ENCODE measurements at places on chromosomes 3 and 15. TPM values are rescaled to one million over a fixed set of nuclear protein-coding genes. Genes with fewer than 3 reads are reported as not detected.

- H3K27ac ChIP-seq = no peak overlapping the region
- H3K27me3 ChIP-seq = no peaks in the 10 kb centered on the region
- no peak for DNase-seq
- no peak overlapping the region for H3K4me3 ChIP-seq
- no peaks in the 10 kb centered on the region for H3K4me1 ChIP-seq
These were observed 9.1 kb downstream of the EPHA3 start for GRCh38 chr3:89116476-89116875.

DNA sequence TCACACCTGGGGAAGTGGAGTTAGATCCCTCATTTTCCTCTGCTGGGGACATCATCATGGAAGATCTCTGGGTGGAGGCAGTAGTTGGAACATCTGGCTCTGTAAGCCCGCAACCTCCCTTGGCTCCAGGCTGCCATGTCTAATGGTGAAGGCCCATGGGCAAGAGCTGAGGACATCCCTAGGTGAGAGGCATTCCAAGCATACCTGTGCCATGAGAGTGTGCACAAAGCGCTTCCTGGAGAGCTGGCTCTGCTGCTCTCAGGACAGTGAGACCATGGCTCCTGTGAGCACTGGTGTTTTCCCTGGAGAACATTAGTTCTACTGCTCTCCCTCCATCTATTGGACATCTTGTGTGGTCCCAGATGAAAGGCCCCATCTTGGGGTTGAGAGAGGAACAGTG, 7.7 kb downstream of the MAPKAPK3 start:
- DNase-seq = no peak
- H3K4me1 ChIP-seq = peaks cover 88% of the 10 kb centered on the region
- peak overlapping the region; percentile 22 for H3K4me3 ChIP-seq
- H3K36me3 ChIP-seq = peaks cover 5% of the 10 kb centered on the region

Gene SLC28A1
- not detected for total RNA-seq

- DNase-seq = no peak
- H3K36me3 ChIP-seq = no peaks in the 10 kb centered on the region
- H3K27ac ChIP-seq = no peak overlapping the region
- H3K4me1 ChIP-seq = no peaks in the 10 kb centered on the region
These were observed 14.3 kb downstream of the DUOX2 start for GRCh38 chr15:45099549-45100165.

- no peak overlapping the region for H3K27ac ChIP-seq
- DNase-seq = no peak
- H3K27me3 ChIP-seq = no peaks in the 10 kb centered on the region
- H3K4me1 ChIP-seq = no peaks in the 10 kb centered on the region
- no peak overlapping the region for H3K4me3 ChIP-seq
These were observed 102.3 kb downstream of the TPRA1 start for GRCh38 chr3:127488141-127488672.

Data from CD8-positive, alpha-beta memory T cell (primary cell).